ENCODE measurements at places on chromosomes 5 and 9. TPM values are rescaled to one million over a fixed set of nuclear protein-coding genes. Genes with fewer than 3 reads are reported as not detected.

The PPP2R2B gene
- total RNA-seq = not detected

The PTPRD gene
- total RNA-seq = 0.05 TPM

GRCh38 chr5:179923436-179923835 lies 15.7 kb upstream of the TBC1D9B start:
- no peak for DNase-seq

DNA sequence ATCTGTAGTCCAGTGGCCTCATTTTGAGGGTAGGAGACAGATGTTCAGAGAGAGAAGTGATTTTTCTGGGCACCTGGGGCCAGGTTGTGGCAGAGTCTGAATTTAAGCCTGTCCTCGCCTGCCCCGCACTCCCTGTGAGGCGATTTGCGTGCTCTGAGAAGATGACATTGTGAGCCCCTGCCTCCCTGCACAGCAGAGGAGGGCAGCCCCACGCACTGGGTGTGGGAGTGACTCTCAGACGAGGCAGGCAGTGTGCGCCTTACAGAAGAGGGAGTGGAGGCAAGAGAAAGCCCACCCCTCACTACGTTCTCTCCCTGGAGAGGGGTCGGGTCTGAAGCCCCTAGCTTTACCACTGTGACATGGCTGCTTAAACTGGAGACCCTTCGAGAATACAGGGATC lies 35.7 kb downstream of the IRX4 start:
- DNase-seq = no peak

- no peak for DNase-seq
These were observed 929.9 kb downstream of the TLE4 start for GRCh38 chr9:80501635-80502034.

DNA sequence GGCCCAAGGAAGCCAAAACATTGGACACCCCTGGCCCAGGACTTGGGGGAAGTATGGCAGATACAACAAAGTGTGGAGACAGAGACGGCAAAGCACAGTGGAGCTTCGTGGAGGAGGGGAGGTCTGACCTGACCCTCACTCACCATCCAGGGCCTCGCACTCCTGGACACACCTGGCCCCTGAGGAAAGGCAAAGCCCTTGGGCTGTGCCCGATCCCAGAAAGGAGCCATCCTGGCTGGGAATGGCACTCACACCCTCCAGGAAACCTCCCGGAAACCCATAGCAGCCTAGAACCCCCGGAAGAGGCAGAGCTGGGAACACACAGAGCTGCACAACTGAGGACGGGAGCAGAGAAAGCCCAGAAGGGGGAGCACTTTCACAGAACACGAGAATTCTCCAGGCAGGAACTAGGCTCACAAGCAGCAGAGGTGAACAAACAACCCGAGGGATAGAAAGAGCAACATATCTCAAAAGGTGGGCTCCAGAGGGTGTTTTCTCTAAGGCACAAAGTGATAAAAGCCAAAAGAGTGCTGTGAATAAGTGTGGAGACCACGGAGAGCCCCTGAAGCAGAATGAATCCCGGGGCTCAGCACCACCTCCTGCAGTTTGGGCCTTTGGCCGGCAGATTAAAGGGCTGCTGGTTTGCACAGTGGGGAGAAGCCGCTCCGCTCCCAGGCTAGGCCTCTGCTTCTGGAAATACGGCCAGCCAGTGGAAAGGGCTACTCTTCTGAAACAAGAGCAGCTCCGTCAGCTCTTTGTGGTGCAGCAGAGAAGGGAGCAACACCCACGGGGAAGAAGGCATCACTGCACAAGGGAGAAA lies 108.2 kb downstream of the UBE2R2 start:
- no peak for DNase-seq

GRCh38 chr9:112380825-112381221 lies 915 bp downstream of the HSDL2 start:
- DNase-seq = peak; percentile 3

- DNase-seq = no peak
These were observed 143.2 kb downstream of the PSAT1 start for GRCh38 chr9:78439866-78440830.

Data from activated T-helper 1 cell treated with anti-CD3 and anti-CD28 coated beads, Interleukin-12 subunit alpha, Interleukin-12 subunit beta, Interleukin-2, Interleukin-4 antibody, amounts not matched to agents 30 ng/mL and 10 ng/mL and 1 ng/mL, durations not matched to agents 14 hours and 24 hours and 36 hours (primary cell).